ENCODE measurements at places on chromosomes 1 and 21.

DNA sequence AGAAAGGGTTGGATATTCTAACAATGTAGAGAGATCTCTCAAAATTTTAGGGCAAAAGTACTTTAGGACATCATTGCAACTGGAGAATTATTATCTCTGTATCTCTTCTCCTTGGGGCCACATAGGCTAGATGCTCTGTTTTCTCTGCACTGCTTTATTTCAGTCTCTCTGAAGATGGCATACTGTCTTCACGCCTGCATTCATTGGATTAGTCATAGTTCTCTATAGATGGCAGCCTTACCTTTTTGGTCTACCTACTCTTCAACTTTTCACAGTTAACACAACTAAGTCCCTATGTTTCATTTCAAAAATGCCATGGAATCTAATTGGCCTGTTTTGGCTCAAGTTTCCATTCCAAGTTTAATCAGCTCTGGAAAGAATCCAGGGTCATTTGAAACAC lies 1623.3 kb upstream of the B3GALT2 start:
- DNase-seq: no peak

- DNase-seq: peak; percentile 44
These were observed 434 bp downstream of the EVA1B start for GRCh38 chr1:36322786-36323635.

- DNase-seq: no peak
These were observed 558.2 kb upstream of the USP24 start for GRCh38 chr1:55773211-55773940.

DNA sequence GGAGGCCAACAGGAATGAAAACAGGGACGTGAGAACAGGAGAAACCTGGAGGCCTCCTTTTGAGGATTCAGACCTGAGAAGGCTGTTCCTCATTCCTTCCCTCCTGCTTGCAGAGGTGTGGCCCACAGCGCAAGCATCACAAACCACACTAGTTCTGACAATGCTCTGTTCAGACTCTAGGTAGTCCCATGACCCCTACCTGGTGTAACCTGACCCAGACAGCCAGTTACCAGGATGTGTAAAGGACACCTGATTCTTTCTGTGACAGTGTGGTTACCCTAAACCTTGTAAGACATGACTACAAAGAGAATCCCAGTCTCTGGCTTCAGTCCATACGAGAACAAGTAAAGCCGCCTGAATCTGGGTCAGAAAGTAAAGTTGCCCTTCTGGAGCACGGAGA lies 3.2 kb downstream of the MECR start:
- no peak for DNase-seq

- DNase-seq: peak; percentile 79
These were observed 50.0 kb downstream of the TBCE start for GRCh38 chr1:235417086-235417697.

DNA sequence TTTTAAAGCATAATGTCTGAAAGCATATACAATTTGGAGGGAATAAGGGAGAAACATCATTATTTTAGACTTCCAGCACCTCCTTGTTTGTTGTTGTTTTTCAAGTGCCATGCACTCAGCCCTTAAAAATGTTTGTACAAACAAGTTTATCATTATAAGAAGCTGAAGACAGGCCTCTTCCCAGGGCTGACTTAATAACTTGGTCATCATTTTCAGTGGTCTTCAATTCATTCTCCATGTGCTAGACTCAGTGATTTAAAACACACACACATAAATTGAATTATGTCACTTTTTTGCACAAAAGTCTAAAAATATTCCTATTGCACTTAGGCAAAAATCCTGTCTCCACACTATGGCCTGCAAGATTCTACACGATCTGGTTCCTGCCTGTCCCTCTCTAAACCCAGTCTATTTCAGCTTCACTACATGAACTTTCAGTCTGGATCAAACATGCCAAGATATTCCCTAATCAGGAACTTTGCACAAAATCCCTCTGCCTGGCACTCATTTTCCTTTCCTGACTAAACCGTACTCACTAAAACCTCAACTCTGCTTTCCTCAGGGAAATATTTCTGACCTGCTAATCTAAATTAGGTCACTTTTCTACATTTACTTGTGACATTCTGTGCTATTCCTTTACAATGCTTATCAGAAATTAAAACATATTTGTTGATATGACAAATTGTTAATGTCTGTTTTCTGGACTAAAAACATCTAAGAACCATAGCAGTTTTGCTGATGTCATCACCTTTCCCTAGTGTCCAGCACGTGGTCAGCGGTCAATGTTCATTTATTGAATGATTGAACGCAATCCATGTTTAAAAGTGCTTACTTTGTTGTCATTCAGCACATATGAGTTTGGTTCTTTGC lies 14.8 kb upstream of the GBP5 start:
- no peak for DNase-seq

GRCh38 chr1:208132287-208132882 lies 111.8 kb downstream of the PLXNA2 start:
- DNase-seq: peak; percentile 39

DNA sequence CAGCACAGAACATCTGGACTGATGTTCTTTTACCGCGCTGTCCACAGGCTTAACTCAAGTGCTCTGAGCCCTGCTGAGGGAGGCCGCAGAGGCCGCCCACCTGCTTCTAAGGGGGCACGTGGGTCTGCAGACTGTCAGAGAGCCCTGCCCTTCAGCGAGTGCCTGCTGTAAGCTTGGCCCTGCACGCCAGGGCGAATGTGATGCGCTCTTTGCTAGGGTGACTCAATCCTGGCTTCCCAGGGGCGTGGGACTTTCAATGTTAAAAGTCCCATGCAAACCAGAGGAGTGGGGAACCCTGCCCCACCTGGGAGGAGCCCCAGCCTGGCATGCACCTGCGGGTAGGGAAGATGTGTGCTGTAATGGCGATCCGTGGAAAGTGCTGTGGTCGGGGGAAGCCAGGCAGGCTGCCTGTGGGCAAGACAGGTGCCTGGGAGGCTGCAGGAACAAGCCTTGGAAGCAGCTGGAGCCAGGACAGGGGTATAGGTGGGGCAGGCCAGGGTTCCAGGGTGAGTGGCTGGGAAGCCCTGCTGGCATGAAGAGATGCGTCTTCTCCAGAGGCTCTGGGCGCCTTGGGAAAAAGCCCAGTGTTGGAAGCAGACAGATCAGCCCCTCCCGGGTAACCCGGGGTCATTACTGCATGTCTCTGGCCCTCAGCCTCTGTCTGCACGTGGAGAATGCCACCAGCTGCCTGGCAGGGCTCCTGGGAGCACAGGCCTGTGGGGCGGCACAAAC lies 594 bp upstream of the PANK4 start:
- DNase-seq: no peak

- DNase-seq: no peak
These were observed 220.7 kb upstream of the C1orf174 start for GRCh38 chr1:4120557-4121292.

DNA sequence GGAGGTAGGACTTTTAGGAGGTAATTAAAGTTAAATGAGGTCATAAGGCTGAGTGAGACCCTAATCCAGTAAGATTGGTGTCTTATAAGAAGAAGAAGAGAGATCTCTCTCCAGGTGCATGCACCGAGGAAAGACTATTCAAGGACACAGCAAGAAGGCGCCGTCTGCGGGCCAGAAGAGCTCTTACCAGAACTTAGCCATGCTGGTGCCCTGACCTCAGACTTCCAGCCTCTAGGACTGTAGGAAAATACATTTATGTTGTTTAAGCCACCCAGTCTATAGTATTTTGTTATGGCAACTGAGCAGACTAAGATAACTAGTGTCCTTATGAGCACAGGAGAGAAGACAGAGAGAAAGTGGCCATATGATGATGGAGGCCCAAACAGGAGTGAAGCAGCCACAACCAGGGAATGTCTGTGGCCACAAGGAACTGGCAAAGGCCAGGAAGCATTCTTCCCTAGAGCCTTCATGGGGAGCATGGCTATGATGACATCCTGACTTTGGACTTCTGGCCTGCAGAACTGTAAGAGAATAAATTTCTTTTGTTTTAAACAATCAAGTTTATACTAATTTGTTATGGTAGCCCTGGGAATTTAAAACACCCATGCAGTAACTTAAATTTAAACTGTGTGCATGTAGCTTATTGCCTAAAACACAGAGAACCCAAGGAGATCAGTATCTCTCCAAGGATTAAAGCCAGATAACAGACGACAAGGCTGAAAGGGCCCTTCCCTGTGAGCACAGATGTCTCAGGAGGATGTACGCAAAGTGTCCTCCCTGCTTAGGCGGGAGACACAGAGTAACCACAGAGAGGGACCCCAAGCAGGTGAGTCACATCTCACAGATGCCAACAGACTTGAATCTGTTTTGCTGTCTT lies 9.9 kb upstream of the CD58 start:
- DNase-seq: no peak

GRCh38 chr1:247407180-247407616 lies 8.8 kb upstream of the NLRP3 start:
- DNase-seq: peak; percentile 82
